Activated T-cell treated with anti-CD3 and anti-CD28 coated beads, Interleukin-2, amount 50 U/mL, for 72 hours (primary cell): ENCODE measurements at places on chromosomes 1 and 21.

- DNase-seq: peak; percentile 90
Observed at GRCh38 chr1:43836267-43836951, 97.2 kb upstream of the ARTN start.

- DNase-seq: no peak
Observed at GRCh38 chr21:38983560-38983959, 177.8 kb downstream of the ETS2 start.

GRCh38 chr1:54986025-54986424 lies 5.6 kb downstream of the TMEM61 start:
- DNase-seq: no peak

DNA sequence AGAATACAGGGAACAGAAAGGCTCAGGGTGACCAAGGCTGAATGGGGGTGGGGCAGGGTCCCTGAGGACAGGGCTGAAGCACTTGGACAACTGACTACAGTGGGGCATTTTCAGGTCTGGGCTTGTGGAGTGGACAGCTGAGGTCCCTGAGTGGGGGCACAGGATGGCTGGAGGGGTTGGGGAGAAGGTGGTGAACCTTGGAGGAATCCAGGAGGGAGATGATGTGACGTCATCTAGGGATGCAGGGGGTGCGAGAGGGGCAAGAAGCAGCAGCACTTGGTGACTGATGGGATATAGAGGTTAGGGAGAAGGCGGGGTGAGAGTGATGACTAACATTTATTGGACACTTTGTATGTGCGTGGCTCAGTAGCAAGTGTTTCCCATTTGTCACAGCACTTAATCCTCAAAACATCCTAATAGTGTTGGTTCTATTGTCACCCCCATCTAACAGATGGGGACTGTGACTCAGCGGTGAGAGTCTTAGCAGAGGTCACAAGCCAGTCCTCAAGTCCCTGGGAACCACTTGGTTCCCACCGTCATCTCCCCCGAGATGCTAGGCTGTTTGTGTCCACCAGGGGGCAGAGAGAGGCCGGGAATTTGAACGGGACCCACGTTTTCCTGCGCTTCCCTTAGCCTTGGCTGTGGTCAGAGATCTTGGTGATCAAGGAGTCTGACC lies 27.9 kb upstream of the BMP8B start:
- peak; percentile 74 for DNase-seq

- no peak for DNase-seq
Observed at GRCh38 chr1:91613595-91613994, 112.9 kb downstream of the CDC7 start.

- DNase-seq: peak; percentile 56
Observed at GRCh38 chr1:25019337-25020172, 89.5 kb upstream of the RUNX3 start.

GRCh38 chr1:229629261-229629660 lies 3.2 kb downstream of the URB2 start:
- no peak for DNase-seq

GRCh38 chr1:10400013-10400412 lies 1.1 kb downstream of the PGD start:
- no peak for DNase-seq
